CD4-positive, alpha-beta T cell treated with Interleukin-4 for 4 hours (primary cell): ENCODE measurements at places on chromosomes 11 and 22.

GRCh38 chr11:116792144-116792868, 627 bp upstream of the APOA5 start:
- DNase-seq = no peak

- DNase-seq = no peak
Measured at GRCh38 chr11:130623670-130624668, 175.5 kb downstream of the ADAMTS15 start.

DNA sequence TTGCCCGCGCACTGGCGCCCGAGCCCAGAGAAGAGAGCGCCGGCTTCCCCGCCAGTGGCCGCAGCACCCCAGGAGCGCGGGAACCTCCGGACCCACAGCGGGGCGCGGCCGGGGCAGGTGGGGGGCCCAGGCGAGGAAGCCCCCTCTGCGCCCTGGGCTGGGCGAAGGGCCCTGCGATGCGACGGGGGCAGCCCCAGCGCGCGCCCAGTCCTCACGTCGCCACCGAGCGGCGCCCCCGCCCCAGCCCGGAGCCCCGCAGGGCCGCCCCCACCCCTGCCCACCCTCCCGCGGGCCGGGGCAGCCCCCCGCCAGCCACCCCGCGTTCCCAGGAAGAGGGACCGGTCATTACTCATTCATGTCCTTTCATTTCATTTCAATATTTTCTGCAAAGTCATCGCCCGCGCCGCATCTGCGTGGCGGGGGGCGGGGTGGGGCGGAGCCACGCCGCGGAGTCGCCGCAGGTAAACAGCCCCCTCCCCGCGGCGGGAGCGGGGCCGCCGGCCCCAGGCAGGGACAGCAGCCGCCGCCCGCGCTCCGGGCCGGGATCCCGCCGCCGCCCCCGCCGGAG, 673 bp upstream of the PANX2 start:
- DNase-seq = peak; percentile 24

- DNase-seq = no peak
Measured at GRCh38 chr11:70106757-70107156, 28.6 kb downstream of the ANO1 start.

- no peak for DNase-seq
Measured at GRCh38 chr11:70067036-70067435, 11.1 kb upstream of the ANO1 start.

GRCh38 chr11:75133976-75134375, 16.9 kb upstream of the SLCO2B1 start:
- DNase-seq = no peak

DNA sequence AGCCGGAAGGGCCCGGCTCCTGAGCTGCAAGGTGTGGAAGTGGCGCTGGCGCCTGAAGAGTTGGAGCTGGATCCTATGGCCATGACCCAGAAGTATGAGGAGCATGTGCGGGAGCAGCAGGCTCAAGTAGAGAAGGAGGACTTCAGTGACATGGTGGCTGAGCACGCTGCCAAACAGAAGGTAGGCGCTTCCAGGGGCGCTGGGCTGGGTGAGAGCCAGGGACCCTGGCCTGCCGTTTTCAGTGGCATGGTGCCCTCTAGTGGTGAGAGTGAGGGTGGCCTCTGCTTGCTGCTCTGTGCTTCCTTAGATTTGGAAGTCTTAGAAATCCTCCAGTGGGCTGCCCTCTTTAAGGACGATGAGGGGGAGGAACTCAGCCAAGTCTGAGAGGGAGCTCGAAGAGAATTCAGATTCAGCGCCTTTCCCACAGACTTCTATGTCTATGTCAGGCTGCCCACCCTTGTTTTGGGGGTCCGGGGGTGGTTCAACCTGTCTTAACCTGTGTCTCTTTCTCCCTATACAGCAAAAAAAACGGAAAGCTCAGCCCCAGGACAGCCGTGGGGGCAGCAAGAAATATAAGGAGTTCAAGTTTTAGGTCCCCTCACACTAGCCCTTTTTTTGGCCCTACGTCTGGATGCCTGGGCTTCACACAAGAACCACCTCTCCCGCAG, 1.8 kb upstream of the PACS1 start:
- peak; percentile 69 for DNase-seq

GRCh38 chr22:43053176-43053575, 36.0 kb downstream of the TTLL1 start:
- no peak for DNase-seq

DNA sequence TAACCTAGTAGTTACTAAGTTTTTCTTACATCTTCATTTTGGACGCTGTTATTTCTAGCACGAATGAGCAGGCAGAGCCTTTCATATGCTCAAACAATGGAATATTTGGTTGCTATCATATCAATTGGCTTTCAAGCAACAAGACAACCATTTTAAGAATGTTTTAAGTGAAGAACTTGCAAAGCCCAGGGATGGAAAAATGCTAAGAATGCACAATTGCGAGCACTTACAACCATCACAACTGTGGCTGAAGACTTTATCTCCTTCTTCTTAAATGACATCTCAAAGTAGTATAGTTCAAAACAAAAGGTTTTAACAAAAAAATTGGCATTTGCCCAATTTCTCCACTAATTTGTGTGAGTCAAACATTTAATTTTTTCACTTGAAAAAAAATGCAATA, 8.3 kb upstream of the MMP1 start:
- DNase-seq = no peak

DNA sequence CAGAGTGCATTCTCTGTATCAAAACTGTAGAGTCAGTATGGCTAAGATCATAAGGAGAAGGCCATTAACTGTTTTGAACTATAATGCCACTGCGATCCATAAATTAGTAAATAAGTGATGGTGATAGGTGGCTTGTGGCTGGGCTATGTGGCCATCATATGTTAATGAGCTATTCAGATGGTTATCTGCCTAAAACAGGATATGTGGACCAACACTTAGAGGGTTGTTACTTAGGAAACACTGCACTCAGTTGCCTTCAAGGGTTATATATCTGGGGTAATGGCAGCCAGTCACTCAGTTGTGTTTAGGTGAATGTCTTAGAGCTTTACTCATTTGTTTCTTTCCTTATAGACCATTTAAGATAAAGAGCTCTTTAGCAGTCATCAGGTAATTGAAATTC, 66.0 kb downstream of the PPP2R1B start:
- DNase-seq = no peak

DNA sequence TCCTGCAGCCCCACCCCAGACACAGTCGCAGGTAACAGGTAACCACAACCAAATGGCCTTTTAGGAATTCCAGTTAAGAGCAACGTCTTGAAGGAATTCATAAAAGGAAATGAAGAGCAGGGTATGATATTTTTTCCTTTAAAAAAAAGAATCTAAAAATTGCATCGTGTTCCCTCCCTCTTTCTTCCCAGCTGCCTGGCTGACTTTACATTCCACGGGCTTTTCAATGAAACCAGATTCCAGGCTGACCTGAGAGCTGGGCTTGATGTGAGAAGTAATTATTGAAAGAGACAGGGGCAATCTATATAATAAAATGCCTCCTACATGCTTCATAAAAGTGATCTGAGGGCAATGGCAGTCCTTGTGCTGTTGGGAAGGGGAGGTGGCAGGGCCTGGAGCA, 57.3 kb upstream of the EIF3D start:
- DNase-seq = no peak

DNA sequence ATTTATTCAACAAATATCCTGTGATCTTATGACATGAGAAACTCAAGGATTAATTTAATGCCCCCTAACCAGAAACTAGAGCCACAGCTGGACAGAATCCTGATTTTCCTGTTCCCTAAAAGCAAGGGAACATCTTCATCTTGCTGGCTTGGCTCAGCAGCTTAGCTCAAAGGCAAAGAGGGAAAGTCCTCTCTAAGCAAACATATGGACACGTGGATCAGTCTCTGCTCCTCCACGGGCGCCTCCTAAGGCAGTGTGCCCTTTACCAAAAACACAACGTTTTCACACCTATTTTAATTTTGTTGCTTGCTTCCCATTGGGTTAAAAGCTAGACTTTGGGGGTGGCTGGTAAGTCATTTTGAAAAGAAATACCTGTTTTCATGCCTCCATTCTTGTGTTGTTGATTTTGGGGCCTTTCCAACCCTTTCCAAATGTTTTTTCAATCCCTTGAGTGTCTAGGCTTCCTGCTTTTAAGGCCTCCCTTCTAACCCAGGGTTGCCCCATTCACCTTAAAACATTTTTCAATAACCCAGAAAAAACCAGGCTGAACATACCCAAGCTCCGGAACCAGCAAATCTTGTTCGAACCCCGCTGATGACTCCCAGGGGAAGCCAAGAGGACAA, 15.5 kb downstream of the SLC1A2 start:
- no peak for DNase-seq

DNA sequence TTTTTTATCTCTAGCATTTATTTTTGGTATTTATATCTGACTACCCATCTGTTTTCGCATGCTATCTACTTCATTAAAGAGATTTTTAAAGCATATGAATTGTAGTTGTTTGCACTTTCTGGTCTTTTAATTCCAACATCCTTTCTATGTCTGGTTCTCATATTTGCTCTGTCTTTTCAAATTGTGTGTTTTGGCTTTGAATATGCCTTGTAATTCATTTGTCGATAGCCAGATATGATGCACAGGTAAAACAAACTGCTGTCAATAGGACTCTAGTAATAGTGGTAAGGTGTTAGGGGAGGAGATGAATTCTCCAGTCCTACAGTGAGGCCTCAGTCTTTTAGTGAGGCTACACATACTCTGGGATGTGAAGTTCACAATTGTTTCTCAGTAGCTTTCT, 530.8 kb upstream of the CCDC179 start:
- DNase-seq = no peak

DNA sequence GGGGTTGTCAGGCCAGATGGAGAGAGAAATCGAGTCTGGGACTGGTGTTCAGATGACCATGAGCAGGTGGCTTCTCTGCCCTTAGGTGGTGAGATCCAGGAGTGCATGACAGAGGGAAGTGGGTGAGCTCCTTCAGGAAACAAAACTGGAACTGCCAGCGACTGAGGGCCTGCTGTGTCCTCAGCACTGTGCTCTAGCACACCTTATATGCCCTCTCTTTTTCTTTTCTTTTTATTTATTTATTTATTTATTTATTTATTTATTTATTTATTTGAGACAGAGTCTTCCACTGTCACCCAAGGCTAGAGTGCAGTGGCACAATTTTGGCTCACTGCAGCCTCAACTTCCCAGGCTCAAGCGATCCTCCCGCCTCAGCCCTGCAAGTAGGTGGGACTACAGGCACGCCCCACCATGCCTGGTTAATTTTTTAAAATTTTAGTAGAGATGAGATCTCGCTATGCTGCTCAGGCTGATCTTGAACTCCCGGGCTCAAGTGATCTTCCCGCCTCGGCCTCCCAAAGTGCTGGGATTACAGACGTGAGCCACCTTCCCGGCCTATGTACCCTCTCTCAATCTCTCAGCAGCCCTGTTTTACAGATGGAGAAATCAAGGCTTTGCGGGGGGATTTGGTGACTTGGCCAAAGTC, 14.8 kb upstream of the RASD2 start:
- no peak for DNase-seq

GRCh38 chr11:61776561-61777075, 15.8 kb downstream of the TMEM258 start:
- DNase-seq = peak; percentile 31

DNA sequence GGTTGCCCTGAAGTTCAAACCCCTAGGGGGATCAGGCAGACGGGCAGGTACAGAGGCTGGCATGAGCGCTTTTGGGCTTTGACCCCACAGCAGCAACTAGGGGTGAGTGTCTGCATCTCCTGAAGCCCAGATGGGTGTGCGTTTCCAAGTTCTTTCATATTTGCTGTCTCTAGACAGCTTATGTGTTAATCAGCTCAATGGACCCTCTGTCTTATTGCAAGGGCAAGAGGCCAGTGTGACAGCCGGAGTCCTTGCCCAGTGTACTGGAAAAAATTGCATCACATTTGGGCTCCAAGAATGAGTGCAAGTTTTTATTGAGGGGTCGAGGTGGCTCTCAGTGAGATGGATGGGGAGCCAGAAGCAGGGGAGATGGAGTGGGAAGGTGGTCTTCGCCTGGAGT, 1863.7 kb upstream of the RAG2 start:
- DNase-seq = no peak

DNA sequence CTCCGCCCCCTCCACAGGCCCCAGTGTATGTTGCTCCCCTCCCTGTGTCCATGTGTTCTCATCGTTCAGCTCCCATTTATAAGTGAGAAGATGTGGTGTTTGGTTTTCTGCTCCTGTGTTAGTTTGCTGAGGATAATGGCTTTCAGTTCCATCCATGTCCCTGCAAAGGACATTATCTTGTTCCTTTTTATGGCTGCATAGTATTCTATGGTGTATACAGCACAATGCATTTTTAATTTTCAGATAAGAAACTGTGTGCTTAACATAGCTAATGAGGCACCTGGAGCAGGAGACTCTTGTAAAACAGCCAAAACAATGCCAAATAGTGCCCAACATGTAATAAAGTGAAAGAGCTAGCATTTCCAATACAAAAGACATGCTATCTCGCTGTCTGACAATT, 21.8 kb downstream of the ALG9 start:
- no peak for DNase-seq

DNA sequence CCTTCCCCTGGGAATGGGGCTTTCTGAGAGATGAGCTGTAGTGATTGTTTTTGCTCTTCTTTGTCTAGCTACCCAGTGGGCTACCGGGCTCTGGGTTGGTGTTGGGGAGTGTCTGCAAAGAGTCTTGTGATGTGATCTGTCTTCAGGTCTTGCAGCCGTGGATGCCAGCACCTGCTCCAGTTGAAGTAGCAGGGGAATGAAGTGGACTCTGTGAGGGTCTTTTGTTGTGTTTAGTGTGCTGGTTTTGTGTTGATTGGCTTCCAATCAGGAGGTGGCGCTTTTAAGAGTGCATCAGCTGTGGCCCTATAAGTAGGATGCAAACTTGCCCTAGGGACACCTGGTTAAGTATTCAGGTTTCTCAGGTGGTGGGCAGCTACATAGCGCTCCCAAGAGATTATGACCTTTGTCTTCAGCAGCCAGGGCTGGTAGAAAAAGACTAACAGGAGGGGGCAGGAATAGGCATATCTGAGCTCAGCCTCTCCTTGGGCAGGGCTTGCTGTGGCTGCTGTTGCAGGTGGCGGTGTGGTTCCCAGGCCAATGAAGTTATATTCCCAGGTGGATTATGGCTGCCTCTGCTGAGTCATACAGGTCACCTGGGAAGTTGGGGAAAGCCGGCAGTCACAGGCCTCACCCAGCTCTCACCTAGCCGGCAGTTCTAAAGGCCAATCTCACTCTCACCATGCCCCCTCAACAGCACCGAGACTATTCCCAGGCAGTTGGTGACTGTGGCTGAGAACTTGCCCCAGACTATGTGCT, 315.7 kb upstream of the C11orf87 start:
- no peak for DNase-seq

GRCh38 chr22:29230972-29231875, 25.5 kb downstream of the EMID1 start:
- DNase-seq = no peak

- DNase-seq = no peak
Measured at GRCh38 chr22:25833091-25833490, 91.1 kb downstream of the MYO18B start.

- no peak for DNase-seq
Measured at GRCh38 chr22:49301398-49302149, 526.1 kb downstream of the BRD1 start.

GRCh38 chr11:103091801-103092524, at the start of gene DCUN1D5:
Gene DCUN1D5, minus strand, starts transcription at chr11:103092160. Its CDS starts 288 bp downstream, at chr11:103091872.
- DNase-seq = peak; percentile 94

DNA sequence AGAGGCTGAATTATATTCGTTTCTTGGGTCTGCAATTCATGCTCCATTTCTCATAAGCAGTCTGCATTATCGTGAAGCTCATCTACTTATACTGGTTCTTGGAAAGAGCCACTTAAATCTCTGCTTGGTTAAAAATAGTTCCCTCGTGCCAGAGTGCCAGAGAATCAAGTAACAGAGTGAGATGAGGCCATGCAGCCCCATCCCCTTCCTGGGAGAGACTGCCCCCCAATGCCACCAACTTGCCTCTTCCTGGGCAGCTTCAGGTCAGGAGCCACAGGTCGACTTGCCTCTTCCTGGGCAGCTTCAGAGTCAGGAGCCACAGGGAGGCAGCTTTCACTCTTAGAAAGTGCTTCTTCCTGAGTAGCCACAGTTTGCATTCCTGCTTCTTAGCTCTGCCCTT, 223.9 kb upstream of the ZBED5 start:
- DNase-seq = no peak
